Endothelial cell (in vitro differentiated cells): ENCODE measurements at places on chromosomes 4 and X.

DNA sequence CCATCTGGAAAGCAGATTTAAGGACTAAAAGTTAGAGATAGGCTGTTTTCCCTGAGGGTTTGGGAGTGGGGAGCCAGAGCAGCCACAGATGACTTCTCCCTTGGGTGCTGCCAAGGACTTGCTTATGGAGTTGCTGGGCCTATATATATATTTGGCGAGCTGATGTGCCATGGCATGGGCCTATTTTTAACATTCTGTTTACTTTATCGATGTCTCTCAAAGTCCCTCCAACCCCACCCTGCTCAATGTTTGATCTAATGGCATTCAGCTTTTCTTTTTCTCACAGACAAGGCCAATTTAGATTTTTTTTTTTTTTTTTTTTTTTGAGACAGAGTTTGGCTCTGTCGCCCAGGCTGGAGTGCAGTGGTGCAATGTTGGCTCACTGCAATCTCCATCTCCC is 6.1 kb upstream of the CUL4B start:
- no peak for DNase-seq

GRCh38 chr4:173448608-173449379 is 49.9 kb upstream of the SCRG1 start:
- DNase-seq, result no peak

GRCh38 chrX:67207912-67208311 is 335.9 kb upstream of the AR start:
- no peak for DNase-seq

- no peak for DNase-seq
Observed at GRCh38 chr4:142405695-142406498, 440.2 kb downstream of the INPP4B start.

- peak; percentile 26 for DNase-seq
Observed at GRCh38 chr4:186190581-186191199, 677 bp upstream of the CYP4V2 start.

DNA sequence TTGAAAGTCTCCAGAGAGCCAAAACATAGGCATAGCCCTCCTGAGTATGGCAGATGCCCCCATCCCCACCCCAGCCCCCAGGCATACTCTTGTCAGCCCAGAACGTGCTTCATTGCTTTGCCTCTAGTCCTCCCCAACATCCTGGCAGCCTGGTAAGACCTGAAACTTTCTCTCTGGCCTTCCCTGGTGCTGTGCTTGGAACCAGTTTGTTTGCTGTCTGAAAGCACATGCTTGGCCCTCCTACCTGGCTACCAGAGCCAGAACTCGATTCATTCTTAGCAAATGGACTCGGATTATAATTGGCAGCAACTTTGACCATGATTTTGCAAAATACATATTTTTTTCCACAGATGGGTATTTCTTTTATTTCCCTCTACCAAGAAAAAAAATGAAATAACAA is 248.1 kb downstream of the USP46 start:
- DNase-seq, result no peak

DNA sequence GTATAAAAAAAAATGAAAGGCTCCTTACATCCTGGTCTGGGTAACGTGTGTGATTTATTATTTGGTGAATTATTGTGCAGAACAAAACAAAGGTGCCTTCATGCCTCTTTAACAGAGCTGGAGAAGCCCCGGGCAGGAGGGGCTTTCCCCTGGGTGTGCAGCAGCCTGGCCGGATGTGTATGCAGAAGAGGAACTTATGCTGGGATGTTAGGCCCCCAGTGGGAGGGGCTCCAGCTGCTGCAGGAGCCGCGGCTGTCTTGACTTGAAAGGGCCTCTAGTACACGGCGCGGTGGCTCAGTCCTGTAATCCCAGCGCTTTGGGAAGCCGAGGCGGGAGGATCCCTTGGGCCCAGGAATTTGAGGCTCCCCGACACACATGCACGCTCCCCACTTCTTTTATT is 16.0 kb downstream of the CCNQ start:
- DNase-seq, result no peak

DNA sequence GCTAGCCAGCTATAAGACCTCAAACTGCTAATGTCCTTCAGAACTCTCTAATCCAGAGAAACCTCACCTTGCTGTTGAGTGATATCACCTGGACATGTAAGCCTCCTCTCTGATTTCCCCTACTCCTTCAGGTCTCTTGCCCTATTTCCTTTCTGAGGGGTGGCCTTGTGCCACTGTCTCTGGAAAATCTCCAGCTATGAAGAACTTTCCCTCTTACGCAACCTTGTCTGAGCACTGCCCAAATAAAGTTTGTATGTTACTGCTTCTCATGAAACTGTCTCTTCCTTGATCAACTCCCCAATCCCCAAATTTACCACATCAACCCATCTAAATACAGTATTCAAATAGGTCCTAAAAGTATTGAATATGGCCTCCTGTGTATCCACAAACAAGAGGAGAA is 53.5 kb upstream of the VEGFD start:
- no peak for DNase-seq

DNA sequence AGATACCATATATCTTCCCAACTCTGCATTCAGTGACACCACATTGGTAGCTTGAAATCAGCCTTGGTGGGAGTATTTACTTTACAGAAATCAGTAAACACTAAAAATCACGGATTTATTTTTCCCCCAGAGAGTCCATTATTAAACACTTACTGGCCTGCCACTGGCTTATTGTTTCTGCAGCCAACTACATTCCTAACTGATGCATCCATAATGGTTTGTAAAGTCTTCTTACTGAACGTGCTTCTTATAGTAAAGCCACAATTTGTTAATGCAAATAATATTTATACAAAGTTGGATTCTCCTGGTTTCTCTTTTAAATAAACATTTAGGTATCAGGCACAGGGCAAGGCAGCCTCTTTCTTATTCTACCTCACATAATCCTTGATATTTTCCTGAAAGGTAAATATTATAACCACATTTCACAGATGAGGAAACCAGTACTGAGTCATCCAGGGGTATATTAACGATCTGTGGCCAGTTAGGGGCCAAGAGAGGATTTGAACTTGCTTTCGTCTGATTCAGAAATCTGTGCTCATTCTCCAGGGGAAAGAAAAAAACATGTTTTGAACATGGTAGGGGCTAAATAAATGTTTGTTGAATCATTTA is 136.5 kb downstream of the RAB28 start:
- DNase-seq, result no peak

- no peak for DNase-seq
Observed at GRCh38 chrX:20267607-20267930, 860 bp upstream of the RPS6KA3 start.

DNA sequence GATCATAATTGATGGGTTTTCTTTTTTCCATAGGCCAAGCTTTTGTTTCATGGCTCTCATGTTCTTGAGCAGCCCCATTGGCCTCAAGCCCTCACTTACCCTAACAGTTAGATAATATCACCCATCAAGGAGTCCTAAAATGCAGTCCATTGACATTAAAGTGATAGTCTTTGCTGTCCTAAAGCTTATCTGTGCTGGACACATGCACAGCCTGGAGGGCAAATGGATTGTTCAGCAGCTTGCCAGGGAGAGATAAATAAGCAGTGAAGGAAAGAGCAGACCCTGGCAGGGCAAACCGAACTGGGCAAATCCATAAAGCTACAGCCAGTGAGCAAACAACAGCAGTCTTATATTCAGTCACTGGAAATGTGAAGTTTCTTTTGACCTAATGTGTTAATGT is 199.6 kb upstream of the MID1 start:
- DNase-seq, result no peak

GRCh38 chrX:54934890-54935289 is 14.3 kb downstream of the TRO start:
- DNase-seq, result no peak

DNA sequence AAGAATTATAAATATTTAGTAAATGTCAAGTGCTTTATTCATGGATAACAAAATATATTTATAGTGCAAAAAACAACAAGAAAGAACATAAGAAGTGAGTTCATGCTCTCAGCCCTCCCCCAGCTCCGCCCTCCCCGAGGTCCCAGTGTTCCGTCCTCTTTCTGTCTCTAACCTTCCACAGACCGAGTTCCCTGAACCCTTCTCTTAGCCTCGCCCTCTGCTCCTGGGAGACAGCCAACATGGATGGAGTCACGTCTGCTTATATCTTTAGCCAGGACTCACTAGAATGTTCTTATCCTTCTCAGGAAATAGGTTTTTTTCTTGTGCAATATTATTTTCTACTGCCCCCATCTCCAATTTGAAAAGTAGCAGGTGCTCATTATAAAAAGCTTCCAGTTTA is 40.1 kb upstream of the HELT start:
- no peak for DNase-seq

GRCh38 chr4:110287130-110287529 is 88.7 kb upstream of the ELOVL6 start:
- DNase-seq, result no peak

- DNase-seq, result no peak
Observed at GRCh38 chrX:38312436-38312835, 14.9 kb downstream of the RPGR start.

GRCh38 chrX:36909676-36910030 is 98.5 kb upstream of the FAM47C start:
- peak; percentile 3 for DNase-seq

- no peak for DNase-seq
Observed at GRCh38 chr4:27178061-27178460, 317.4 kb downstream of the STIM2 start.

DNA sequence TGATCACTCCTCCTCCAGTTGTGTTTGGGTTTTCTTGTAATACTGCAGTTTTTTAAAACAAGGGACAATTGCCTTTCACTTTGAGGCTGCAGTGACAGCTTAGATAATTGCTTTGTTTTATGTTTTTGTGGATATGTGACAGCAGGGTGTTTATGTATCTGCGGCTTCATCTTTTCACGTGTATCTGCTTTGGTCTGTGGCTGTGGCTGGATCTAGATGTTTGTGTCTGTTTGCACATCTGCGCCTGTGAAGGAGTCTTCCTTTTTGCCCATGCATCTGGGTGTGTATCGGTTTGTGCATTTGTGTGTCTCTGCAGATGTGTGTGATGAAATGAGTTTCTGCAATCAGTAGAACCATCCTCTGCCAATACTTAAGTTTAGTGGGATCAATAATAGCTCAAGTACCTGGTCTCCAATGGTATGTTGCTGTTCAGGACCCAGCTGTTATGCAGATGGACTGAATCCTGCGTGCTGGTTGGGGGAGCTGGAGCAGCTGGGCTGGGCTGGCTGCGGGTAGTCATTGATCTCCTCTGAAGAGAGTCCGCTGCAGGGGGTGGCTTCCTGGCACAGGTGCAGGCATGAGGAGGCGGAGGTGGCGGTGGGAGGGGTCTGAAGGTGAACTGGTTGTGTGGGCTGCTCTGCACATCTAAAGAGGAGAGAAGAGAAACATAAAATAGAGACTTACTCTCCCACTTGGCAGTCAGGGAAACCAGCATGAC is 390.3 kb downstream of the SH2D1A start:
- DNase-seq, result peak; percentile 3

- DNase-seq, result no peak
Observed at GRCh38 chr4:38141808-38142500, 181.8 kb downstream of the PTTG2 start.

GRCh38 chr4:184573701-184574100 is 75.5 kb downstream of the CASP3 start:
- no peak for DNase-seq

- DNase-seq, result no peak
Observed at GRCh38 chr4:56086073-56086541, 137.4 kb downstream of the CEP135 start.

GRCh38 chr4:6715704-6716017 is 313 bp upstream of the BLOC1S4 start:
- DNase-seq, result no peak

- DNase-seq, result no peak
Observed at GRCh38 chr4:7423801-7424552, 10.8 kb downstream of the PSAPL1 start.

DNA sequence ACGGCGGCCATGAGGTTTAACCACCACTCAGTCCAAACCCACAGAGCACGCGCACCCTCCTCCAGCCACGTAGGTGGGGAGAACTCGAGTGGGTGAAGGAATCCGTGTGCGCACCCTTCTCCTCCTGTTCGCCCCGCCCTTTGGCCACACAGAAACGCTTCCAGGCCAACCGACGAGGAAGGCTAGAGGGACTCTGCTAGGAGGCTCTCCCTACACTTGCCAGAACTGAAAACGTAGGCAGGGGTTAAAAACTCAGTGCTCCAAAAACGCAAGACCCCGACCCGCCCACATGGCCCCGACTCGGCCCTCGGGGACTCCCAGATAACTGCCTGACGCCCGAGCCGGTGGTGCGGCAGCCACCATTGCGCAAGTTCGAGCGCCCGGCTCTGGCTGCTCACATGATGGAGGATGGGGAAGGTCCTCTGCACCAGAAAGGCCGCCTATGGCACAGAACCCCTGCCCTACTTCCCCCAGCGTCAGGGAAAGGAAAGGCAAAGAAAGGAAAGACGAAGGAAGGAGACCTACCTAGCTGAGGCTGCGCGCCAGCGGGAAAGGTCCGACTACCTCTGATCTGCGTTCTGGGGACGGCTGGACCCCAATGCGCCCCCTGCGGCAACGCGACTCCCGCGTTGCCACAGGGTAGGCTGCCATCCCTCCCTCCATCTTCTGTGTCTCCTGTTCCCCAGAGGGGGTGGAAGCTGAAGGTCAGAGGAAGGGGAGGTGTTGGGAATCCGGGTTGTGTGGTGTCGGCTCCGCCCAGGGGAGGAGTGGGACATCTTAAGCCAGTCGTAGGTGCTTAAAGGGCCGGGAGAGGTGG is 201.9 kb upstream of the AGTR2 start:
- DNase-seq, result peak; percentile 46

GRCh38 chr4:15385515-15385914 is 42.3 kb upstream of the C1QTNF7 start:
- DNase-seq, result no peak

GRCh38 chr4:95318483-95318882 is 230.3 kb downstream of the UNC5C start:
- DNase-seq, result no peak

DNA sequence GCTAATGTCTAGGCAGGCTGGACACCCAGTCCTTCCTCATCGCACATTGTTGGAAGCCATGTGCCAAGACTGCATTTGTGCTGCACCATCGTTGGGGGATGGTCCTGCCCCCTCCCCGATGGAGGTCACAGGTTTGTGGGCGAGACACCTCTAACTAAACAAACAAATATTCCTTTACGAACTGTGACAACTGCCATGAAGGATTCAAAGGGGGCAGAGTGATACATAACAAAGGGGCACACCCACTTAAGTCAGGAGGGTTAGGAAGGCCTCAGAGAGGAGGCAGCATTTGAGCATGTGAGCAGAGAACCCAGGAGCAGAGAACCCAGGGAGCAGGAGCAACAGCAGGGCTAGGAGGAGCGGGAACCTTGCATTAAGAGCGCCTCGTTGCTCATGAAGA is 37.1 kb downstream of the TRIM2 start:
- DNase-seq, result no peak

GRCh38 chr4:3864742-3865721 is 98.8 kb downstream of the ADRA2C start:
- DNase-seq, result no peak

- no peak for DNase-seq
Observed at GRCh38 chrX:136028383-136028984, 43.2 kb downstream of the SLC9A6 start.

DNA sequence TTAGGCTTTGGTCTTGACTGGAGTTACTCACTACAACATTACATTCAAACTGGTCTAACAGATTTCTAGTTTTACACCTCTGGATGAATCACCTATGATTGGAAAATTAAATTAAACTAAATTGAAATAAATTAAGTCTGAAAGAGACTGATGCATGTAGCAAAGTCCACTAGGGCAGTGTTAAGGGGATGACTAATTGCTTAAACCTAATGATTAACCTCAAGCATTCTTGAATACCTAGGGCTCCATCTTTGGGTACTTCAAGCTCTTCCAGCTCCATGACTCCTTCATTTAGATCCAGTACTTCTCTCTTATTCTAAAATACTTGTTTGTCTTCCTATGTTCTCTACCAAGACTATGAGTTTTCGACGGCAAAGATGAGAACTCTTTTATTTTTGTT is 86.8 kb downstream of the SH2D1A start:
- DNase-seq, result no peak

GRCh38 chr4:182263562-182263961 is 20.4 kb downstream of the TENM3 start:
- no peak for DNase-seq
